ENCODE measurements at places on chromosomes 7 and 10.

- DNase-seq: no peak
Observed at GRCh38 chr7:94247970-94248369, 146.7 kb upstream of the COL1A2 start.

- no peak for DNase-seq
Observed at GRCh38 chr10:49152037-49152436, 18.2 kb upstream of the FAM170B start.

DNA sequence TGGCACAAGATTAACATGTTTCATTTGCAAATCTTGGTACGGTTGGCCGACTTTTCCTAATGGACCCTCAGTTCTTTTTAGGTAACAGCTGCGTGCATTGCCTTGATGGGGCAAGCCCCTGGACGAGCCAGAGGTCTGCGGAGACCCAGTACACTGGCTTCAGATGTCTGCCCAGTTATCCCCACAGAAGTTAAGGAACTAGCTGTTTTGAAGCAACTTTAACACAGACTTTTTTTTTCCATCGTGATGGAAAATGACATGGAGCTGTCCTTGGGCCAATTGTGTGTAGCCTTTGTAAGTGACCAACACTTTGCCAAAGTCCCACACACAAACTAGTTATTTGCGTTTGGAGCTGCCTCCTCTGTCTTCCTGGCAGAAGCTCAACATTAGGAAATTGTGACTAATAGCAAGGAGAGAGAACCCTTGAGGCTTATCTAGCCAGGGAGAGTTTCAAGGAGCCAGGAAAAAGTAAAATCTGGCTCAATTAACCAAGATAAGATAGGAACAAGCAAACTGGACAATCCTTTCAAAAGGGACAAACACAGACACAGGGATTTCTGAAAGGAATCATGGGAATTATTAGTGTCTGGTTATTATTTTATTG is 99.6 kb upstream of the BMPER start:
- DNase-seq: no peak

DNA sequence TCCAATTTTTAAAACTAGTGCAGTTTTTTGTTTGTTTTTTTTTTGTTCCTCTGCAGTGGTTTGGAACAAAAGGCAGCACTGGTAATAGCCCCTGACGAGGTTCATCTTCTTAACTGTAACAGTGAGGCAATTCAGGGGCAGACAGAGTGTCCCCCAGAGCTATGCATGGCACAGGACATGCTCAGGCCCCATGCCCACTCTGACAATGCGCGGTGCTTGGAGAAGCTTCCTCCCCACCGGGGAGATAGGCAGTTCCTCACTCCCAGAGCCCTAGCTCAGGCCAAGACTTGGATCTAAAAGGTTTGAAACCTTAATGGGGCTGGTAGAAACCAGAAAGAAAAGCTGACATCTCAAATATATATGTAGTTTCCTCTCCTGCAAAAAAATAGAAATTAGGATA is 17.9 kb upstream of the MPP7 start:
- DNase-seq: no peak

DNA sequence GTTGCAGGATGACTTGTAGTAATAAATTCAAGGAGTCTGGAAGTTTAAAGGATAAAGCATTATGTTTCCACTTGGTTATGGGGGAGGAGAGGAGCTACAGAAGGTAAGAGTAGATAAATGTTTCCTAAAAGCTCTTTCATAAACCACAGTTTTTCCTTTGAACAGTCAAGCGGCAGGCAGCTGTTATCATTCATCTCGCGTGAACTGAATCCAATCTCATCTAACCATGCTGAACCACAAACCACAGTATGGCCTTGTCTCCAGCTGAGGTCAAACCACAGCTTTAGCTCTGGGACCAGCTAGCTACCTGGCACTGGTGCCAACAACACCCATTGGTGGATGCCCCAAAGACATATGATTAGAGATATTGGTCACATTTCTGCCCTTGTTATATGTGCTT is 63.3 kb downstream of the NOC3L start:
- no peak for DNase-seq

- DNase-seq: no peak
Observed at GRCh38 chr7:26664274-26664673, 200.1 kb downstream of the SKAP2 start.

GRCh38 chr7:69839782-69840181 is 241.5 kb downstream of the AUTS2 start:
- no peak for DNase-seq

- no peak for DNase-seq
Observed at GRCh38 chr7:4242706-4243105, 439.4 kb upstream of the FOXK1 start.

- no peak for DNase-seq
Observed at GRCh38 chr10:71965623-71966022, 1.4 kb downstream of the CHST3 start.

DNA sequence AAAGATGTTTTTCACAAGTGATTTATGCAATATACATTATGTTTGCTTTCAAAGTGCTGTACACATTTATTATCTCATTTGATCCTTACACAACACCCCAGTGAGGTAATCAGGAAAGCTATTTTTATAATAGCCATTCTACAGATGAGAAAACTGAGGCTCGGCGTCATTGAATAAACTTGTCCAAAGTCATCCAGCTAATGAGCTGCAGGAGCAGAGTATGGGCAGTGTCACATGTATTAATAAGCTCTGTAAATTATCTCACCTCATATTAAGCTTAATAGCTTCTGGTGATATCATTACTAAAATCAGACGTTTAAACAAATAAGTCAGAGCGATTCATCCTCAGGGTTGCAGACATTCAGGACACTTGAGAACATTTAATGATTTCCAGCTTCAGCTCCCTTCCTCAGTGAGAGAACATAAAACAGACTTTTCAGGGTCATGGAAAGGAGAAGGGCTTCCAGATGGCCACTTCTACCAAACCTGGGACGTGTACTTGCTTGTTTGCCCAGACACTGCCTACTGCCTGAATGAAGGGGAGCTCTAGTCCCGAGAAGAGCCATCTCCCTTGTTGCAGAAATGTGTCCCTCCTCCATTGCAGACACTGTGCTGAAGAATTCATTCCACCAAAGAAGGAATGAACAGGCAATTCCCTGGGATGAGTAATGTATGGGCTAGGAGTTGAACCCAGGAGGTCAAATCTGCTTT is 20.5 kb upstream of the FZD1 start:
- DNase-seq: no peak

GRCh38 chr7:129222064-129222463 is 2.8 kb upstream of the AHCYL2 start:
- no peak for DNase-seq

DNA sequence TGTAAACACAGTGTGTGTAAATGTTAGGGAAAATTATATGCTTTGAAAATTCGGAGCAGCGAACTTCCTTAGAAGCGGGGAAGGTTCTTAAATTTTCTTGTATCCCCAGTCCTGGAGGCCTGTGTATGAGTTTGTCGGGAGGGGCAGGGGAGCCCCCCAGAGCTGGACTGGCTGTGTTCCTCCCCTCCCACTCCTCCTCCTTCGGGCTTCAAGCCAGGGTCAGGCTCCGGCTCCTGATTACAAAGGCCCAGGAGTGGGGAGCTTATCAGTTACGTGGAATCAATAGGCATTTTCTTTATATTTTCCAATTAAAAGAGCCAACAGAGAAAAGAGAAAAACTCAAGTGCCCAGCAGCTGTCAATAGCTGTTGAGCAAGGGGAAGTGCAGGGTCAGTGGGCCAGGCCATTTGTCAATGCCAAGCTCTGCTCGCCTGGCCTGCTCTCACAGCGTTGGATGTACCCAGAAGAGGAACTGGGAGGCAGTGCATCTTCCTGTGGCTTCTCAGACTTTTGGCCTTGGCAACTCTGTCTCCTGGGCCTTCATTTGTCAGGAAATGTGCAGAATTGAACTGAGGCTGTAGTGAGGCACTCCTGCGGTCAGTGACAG is 156.9 kb upstream of the PCBD1 start:
- no peak for DNase-seq

- no peak for DNase-seq
Observed at GRCh38 chr7:44673324-44673723, 66.9 kb downstream of the OGDH start.

GRCh38 chr7:105454095-105454747 is 65.5 kb upstream of the SRPK2 start:
- DNase-seq: no peak

DNA sequence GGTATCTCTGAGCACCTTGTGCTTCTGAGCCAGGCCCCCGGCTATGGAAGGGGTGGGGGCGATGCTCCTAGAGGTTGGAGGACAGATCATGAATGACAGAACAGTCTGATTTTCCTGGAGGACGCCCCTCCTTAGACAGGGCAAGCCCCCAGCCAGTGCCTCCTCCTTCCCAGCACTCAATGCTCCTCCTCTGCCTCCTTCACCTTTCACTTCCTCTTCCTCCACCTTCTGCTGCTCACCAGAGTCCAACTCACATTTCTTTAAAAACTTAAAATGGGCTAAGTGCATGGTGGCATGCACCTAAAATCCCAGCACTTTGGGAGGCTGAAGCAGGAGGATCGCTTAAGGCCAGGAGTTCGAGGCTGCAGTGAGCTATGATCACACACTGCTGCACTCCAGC is 71.1 kb upstream of the CUX1 start:
- DNase-seq: no peak

- no peak for DNase-seq
Observed at GRCh38 chr7:154171422-154171821, 119.2 kb downstream of the DPP6 start.

DNA sequence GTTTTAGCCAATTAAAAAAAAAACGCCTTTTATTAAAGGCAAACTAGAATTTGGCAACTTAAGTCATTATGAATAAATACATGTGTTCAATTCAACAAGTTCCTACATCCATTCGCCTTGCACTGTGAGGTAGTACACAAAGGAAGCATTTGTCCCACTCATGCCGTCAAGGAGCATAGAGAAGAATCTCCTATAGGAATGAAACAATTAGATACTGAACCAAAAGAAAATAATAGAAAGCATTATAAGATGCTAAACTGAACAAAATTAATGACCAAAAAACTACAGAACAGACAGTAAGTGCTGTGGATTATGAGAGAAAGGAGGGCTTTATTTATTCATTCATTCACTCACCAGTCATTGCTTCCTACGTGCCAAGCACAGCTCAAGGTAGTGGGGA is 42.2 kb downstream of the SNX13 start:
- DNase-seq: no peak

DNA sequence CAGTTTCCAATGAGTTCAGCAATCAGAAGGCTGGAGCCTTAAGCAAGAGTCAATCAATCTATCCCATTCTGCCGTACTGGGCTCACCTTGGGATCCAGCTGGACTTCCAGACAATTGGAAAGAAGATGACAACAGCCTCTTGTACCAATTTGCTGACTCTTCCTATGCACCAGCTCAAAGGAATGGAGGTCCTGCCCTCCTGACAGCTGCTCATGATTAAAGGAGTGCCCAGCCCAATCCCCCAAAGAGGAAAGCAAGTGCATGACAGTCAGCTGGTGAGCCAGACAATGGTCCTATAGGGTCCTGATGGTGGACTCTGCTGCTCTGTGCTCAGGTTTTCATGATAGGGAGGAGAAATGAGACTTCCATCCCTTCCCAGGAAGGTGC is 25.1 kb downstream of the VSTM4 start:
- no peak for DNase-seq
